Activated T-cell treated with anti-CD3 and anti-CD28 coated beads for 48 hours (primary cell): ENCODE measurements at places on chromosomes 16 and 17.

DNA sequence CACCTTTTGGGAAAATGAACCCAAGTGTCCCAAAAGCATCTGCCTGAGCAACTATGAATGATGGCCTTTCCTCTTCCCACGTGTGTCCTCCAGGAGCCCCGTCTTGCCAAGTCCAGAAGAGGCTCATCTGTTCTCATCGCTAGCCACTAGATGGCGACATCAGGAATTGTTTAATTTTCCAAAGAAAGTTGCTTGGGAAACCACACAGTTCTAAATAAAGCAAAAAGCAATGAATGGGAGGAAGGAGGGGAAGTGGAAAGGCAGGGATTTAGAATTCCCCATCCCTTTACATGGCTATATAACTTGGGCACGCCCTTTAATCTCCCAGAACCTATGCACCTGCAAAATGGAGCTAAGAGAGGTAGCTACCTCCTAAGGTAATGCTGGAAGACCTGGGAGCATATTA lies 9.0 kb upstream of the CDH5 start:
- no peak for DNase-seq

GRCh38 chr16:85316321-85316919 lies 204.1 kb upstream of the CIBAR2 start:
- DNase-seq: peak; percentile 53

DNA sequence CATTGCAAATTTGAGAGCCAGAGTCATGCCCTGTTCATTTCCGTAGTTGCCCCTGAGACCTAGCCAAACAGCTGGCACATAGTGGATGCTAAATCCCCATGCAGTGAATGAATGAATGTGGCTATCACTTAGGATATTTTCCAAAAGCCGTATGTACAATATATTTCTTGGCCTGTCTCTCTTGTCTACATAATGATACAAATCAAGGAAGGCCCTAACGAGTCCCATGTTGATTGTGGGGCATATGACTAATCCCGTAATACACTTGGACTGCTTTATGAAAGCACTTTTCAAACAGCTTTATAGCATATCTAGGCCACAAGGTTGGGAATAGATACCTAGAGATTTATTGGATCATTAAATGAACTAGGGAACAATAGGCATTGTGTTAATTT lies 478.0 kb downstream of the SLC39A11 start:
- no peak for DNase-seq

GRCh38 chr17:45413498-45413923 lies 19.2 kb downstream of the ARHGAP27 start:
- no peak for DNase-seq

- DNase-seq: no peak
Measured at GRCh38 chr16:83211711-83212110, 584.9 kb downstream of the CDH13 start.

DNA sequence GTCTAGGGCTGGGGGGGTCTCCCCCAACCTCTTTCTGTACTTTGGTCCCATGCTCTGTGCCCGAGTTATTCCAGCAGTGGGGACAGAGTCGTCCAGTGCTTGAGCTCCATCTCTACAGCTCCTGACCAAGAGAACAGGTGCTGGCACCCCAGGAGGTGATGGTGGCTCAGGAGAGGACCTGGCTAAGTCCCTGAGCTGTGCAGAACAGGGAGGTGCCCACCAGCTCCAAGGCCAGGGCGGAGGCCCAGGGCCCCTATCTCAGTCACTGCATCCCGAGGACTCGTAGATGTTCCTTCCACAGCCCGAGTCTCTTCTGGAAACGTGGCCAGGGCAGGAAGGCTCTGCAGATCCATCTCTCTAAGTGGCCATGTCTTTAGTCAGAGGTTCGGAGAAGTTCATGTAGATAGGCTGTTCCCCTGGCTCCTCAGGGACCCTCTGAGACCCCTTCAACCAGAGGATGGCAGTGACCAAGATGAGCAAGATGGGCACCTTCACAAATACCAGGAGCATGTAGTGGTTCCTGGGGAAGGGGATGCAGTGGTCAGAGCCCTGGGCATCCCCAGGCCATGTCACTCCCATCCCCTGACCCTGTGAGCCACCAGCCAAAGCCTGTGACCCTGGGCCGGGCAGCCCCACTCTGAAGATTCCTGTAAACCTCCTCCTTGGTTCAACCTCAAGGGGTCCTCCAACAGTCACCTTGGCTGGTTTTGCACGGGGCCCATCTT lies 8.7 kb downstream of the CD300LB start:
- DNase-seq: no peak

- DNase-seq: no peak
Measured at GRCh38 chr17:78266231-78266631, 34.8 kb downstream of the TMEM235 start.

GRCh38 chr16:29900102-29900887 lies at the start of gene ASPHD1:
ASPHD1 (plus strand) TSS chr16:29900488; CDS start chr16:29900972, 484 bp downstream.
- peak; percentile 74 for DNase-seq

- no peak for DNase-seq
Measured at GRCh38 chr17:30345527-30346075, 11.7 kb upstream of the TMIGD1 start.

GRCh38 chr17:9268546-9268945 lies 247.2 kb downstream of the NTN1 start:
- DNase-seq: no peak

DNA sequence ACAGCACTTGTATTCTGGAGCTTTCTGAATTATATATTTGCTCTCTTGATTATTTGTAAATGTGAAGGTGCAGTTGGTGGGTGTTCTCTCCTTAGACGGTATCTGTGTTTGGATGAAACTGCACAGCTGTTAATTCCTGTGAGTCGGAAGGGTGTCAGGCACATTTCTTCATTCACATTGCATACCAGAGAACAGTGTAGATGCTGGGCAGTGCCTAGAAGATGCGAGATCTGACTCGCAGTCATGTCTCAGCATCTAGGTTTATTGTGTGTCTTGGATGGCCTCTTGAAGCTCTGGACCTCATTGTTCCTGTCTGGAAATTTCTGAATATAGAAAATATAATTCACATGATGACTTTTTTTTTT lies 61.2 kb downstream of the CLEC16A start:
- no peak for DNase-seq

DNA sequence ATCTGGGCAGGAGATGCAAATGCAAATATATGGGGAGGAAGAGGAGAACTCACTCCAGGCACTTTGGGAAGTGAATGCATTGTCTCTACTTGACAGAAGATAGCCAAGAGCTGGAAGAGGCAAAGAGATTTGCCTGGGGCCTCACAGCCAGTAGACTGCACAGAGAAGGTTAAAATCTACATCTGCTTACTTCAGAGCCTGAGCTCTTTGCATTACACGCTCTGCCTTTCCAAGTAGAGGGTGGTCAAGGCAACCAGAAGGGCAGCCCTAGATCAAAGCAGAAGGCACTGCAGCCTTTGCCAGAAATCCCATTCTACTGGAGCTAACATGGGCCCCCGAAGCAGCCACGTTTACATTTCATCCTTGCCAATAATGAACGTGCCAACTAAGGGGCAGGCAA lies 407.2 kb upstream of the CCL2 start:
- no peak for DNase-seq

DNA sequence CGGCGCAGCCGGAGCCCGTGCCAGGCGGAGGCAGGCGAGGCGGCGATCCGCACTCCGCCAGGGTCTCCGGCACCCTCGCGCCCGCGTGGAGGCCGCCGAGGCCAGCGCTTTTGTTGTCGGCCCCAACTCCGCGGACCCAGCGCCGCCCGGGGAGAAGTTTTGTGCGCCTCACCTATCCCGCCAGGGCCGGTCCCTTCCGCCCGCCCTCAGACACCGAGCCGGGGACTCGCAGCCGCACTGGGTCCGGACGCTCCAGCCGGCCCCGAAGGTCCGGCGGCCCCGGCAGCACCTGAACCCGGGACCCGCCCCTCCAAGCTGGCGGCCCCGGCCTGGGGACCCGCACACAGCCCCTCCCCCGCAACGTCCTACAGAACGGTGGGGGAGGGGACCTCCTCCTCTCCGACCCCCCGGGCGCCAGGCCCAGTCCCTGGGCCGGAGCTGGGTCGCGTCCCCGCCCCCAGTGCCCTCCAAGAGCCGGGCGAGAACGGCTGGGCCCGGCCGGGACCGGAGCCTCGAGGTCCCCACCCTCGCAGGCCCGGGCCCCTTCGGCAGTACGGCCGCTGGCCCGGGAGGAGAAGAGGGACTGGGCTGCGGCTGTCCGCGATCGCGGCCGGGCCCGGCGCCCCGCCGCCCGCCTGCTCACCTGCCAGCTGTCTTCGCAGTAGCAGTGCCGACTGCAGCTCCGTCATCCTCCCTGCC lies 698 bp downstream of the UBE2G1 start:
- DNase-seq: no peak

GRCh38 chr17:781805-782731 lies at the start of the genes GLOD4 and MRM3:
GLOD4 (minus strand) TSS chr17:782280; CDS start chr17:782255, 25 bp downstream.
MRM3 (plus strand) TSS chr17:782353; CDS start chr17:782379, 26 bp downstream.
- DNase-seq: peak; percentile 93

DNA sequence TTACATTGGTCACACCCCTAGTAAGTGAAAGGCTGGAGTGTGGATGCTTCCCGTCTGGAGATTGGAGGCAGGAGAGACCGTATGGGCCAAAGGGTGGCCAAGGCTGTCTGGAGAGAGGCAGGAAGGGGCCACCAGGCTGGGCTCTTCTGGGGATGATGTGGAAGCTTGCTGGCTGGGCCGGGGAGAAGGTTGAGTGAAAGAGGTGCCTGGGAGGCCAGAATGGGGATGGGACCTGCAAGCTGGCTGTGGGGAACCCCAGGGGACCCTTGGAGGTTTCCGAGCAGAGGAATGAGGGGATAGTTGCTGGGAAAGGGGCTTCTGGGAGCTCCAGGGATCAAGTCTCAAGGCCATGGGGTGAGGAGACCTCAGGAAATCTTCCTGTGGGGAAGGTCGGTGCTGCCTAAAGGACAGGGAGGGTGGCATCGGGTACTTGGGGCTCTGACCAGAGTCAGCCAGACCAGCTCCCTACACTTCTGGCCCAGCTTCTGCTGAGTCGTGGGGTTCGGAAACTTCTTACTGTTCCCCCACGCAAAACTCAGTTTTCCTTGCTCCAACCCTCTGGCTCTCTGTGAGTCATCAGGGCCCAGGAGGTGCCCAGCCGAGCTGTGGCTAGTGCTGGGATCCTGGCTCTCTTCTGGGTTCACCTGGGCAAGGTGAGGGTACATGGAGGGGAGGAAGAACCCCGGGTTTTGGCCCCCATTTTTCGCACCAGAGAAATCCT lies 3.1 kb downstream of the MRC2 start:
- no peak for DNase-seq
